ENCODE measurements at places on chromosomes 5 and 9.

GRCh38 chr5:44619875-44620610, 188.7 kb upstream of the MRPS30 start:
- H3K27me3 ChIP-seq, result no peaks in the 10 kb centered on the region
- H3K4me1 ChIP-seq, result no peaks in the 10 kb centered on the region
- DNase-seq, result no peak
- no peaks in the 10 kb centered on the region for H3K36me3 ChIP-seq
- no peak overlapping the region for H3K4me3 ChIP-seq

GRCh38 chr5:91484662-91485061, 101.5 kb upstream of the ARRDC3 start:
- no peaks in the 10 kb centered on the region for H3K27me3 ChIP-seq
- no peaks in the 10 kb centered on the region for H3K4me1 ChIP-seq
- H3K4me3 ChIP-seq, result no peak overlapping the region

GRCh38 chr9:34892886-34893285, 65.2 kb upstream of the PHF24 start:
- H3K4me1 ChIP-seq, result no peaks in the 10 kb centered on the region
- no peak for DNase-seq
- H3K4me3 ChIP-seq, result no peak overlapping the region
- H3K36me3 ChIP-seq, result no peaks in the 10 kb centered on the region
- no peak overlapping the region for H3K27ac ChIP-seq
- H3K27me3 ChIP-seq, result peaks cover 71% of the 10 kb centered on the region

DNA sequence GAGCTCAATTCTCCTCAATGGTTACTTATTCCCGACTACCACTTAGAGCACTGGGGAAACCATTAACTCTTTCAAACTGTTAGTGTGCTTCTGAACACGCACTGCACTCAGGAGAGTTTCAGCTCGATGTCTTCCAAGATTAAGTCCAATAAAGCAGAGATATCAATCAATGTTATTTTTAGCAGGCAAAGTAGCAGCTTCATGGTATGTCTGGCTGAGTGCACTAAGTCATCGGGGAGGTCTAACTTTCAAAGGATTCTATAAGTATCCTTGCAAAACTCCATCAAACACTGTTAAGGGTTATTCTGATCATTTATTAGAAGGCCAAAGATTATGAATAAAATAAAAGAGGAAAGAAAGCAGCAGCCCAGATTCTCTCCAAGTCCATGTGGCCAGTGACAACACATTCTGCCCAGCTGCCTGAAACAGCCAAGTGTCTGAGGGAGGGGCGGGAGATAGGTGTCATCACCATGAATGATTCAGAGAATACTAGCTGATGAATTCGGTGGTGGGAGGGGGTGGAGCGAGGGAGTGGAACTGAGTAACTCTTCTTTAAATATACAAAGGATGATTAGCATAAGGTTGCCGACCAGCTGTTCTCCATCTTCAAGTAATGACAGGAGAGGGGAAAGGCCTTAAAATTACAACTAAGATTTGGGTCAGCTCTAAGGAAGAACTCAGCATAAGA, 21.3 kb downstream of the NREP start:
- H3K27ac ChIP-seq, result peak overlapping the region; percentile 79
- peaks cover 33% of the 10 kb centered on the region for H3K36me3 ChIP-seq
- no peak overlapping the region for H3K4me3 ChIP-seq
- no peak for DNase-seq
- no peaks in the 10 kb centered on the region for H3K27me3 ChIP-seq
- H3K4me1 ChIP-seq, result peaks cover 72% of the 10 kb centered on the region

- H3K4me1 ChIP-seq, result peaks cover 46% of the 10 kb centered on the region
- no peaks in the 10 kb centered on the region for H3K27me3 ChIP-seq
- peak overlapping the region; percentile 97 for H3K27ac ChIP-seq
- no peak for DNase-seq
Measured at GRCh38 chr5:52799358-52799982, 11.8 kb downstream of the ITGA1 start.

GRCh38 chr9:32703635-32704034, 68.2 kb upstream of the TAF1L start:
- no peak for DNase-seq
- H3K27ac ChIP-seq, result no peak overlapping the region

DNA sequence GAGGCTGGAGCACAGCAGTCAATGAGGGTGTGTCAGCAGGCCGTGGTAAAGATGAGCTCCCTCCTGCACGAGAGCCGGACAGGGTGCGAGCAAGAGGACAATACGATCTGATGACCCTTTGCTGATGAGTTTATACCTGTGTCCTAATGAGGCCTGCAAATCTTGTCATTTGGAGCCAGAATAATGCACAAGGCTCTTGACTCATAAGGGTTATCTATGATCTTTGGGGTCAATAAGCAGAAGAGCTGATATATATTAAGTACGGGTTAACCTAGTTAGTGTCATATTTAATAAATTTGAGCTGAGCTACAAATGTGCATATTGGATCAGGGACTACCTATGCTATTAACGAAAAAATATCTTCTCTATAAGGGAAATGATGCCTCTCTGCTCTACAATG, 46.9 kb downstream of the CTNND2 start:
- DNase-seq, result no peak
- no peaks in the 10 kb centered on the region for H3K4me1 ChIP-seq
- no peaks in the 10 kb centered on the region for H3K27me3 ChIP-seq
- H3K4me3 ChIP-seq, result no peak overlapping the region

DNA sequence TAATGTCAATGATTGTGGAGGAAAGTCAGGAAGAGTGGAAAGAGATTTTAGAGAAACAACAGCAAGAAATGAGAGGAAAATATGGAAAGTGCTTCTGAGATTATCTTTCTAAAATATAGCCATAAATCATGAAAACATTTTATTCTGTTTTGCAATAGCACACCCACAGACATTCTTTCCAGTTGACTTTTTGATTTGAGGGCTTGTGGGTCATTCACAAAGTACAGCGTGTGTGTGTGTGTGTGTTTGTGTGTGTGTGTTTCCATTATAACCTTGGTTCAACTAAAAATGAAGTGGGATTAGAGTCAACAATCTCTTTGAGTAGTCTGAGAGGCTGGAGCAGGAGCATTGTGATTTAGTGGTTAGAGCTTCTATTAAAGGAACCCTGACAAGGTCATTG, 116.6 kb upstream of the GAS1 start:
- no peak for DNase-seq
- no peak overlapping the region for H3K27ac ChIP-seq
- no peak overlapping the region for H3K4me3 ChIP-seq
- no peaks in the 10 kb centered on the region for H3K27me3 ChIP-seq

DNA sequence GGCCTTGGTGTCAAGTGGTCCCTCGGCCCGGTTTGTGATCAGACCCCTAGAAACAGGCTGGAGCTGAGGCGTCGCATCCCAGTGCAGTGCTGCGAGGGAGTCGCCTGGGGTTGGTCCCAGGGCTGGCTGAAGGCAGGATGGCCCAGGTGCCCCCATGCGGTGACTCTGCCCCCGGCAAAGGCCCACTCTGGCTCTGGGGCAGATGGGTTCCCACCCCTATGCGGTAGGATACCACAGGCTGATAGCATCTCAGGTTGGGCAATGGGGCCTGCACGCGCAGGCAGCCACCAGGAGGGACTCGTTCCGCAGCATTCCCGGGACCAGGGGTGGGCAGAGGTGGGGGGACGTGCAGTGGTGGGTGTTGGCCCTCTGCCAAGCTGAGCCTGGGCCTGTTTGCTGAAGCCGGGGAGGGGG, 86.0 kb downstream of the RXRA start:
- peak overlapping the region; percentile 69 for H3K27ac ChIP-seq
- peaks cover 2% of the 10 kb centered on the region for H3K36me3 ChIP-seq
- DNase-seq, result peak; percentile 79
- H3K4me1 ChIP-seq, result peaks cover 46% of the 10 kb centered on the region

Measured in mesothelial cell of epicardium (in vitro differentiated cells).